Stimulated activated CD8-positive, alpha-beta memory T cell treated with anti-CD3 and anti-CD28 coated beads, Interleukin-15, amount 100 ng/mL, for 48 hours (primary cell): ENCODE measurements at places on chromosomes 2 and 18.

DNA sequence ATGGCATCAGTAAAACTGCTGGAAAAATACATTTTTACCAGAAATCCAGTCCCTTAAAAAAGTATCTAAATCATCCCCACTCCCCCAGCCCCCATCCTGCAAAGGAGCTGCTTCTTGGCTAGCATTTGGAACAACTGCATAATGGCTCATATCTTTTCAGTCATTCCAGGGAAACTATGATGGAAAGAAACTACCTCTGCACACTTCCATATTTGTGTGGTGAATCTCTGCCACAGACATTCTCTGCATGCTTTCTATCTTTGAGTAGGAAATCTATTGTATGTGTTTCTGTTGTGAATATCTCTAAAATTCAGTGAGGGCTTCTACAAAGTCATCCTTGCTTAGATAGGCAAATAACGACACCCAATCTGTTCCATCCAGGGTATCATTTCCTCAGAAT lies 632.3 kb downstream of the LRP1B start:
- no peak for DNase-seq

DNA sequence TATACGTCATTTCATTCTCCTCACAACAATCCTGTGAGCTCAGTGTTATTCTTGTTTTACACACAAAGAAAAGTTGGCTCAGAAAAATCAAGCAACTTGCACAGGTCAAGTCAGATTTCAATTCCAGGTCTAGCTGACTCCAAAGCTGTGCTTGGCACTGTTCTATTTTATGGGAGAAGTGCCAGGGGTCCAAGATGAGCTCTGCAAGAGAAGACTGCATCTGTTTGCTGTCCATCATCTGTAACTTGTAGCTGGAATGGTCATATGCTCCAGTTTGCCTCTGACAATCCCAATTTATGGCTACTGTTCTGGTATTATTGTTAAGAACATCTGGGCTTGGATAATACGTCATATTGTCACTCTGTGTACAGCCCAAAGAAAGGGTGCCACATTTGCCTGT lies 28.9 kb downstream of the KCNF1 start:
- DNase-seq: no peak

GRCh38 chr2:192245329-192245728 lies 50.6 kb upstream of the TMEFF2 start:
- DNase-seq: no peak

GRCh38 chr18:45793264-45793965 lies 32.1 kb upstream of the SIGLEC15 start:
- no peak for DNase-seq

DNA sequence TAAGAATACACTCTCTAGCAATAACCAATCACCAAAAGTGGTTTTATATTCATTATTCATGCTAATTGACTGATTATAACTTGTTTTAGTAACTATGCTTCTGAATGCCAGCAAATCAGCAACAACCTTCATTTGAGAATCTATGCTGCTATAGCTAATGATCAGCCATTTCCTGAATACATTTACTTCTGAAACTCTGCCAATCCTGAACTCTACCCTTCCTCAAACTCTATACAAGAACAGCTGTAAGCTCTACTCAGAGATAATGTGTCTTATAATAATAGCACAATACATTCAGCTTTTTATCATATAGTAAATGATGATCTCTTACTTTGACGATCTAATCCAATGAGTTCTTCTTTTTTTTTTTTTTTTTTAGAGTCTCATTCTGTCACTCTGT lies 85.7 kb upstream of the EPAS1 start:
- no peak for DNase-seq
